ENCODE measurements at places on chromosomes 12 and 14.

DNA sequence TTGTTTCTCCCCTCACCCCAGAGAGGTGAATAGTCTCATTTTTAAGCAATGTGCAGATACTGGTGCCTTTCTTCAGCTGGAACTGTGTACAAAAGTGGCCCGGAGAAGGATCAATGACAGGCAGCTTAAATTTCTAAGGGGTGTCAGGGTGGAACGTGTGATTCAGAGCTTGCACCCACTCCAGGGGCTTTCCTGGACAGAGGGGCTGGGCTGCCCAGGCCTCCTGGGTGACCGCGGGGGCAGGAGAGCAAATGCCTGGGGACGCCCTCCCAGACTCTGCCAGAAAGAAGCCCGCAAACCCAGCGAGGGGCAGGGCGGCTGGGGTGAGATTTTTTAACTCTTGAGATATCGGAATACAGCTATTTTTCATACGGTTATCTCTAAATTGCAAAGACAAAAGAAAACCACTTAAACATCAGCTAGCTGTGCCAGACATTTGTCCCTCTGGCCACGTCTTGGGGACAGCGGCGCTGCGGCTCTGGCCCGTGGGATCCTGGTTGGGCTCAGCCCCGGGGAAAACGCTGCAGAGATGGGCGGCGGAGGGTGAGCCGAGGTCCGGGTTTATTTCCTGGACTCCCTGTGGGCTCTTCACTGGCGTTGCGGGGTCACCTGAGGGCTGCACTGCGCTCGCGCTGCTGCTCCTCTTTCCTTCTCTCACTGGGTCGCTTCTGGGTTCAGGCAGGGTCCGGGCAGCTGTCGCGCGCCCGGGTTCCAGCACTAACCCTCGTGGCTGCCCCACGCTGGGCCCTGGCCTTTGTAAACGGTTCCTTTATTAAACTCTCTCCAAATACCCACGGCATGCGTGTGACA lies 35.8 kb downstream of the NFKBIA start:
- DNase-seq: no peak

DNA sequence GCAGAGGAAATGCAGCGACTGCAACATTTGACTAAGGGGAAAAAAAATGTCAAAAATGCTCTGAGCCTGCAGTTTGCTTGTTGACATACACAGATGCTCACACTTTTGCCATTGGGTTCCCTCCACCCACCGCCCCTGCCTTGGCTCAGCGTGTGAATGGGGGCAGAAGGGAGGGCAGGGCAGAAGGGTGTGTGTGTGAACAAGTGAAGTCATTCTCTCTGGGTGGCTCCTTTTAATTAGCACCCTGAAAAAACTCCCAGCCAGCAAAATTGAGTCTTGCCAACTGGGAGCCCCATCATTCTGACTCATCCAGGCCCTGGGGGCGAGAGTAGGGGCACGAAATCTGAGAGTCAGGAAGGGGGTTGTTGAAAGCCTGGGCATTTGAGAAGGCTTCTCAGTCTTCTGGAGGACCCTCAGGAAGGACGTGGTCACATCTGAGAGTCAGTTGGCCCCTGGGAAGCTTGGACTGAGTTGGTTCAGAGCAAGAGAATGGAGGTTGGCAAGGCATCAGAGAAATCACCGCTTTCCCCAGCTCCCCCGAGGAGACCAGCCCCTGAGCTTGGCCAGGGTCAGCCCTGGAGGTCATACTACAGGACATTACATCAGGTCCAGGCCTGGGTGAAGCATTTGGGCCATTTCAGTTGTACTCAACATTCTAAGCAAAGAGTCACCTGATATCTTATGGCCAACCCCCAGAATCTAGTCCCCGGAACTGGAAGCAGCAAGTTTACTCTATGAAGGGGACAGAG lies 22.7 kb upstream of the KRT78 start:
- DNase-seq: no peak

GRCh38 chr14:22908601-22909000 lies 10.3 kb downstream of the RBM23 start:
- no peak for DNase-seq

DNA sequence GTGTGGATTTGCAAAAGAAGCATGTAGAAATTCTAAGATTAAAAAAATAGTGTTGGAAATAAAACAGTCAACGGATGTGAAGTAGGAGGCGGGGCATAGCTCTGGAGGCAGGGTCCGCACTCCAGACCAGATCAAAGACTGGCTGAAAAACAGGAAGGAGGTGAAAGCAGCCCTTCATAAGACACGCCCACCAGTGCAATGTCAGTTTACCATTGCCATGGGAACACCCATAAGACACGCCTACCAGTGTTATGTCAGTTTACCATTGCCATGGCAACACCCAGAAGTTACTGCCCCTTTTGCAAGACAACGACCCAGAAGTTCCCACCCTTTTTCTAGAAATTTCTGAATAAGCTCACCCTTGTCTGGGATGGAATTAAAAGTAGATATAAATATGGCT lies 87.1 kb downstream of the FZD10 start:
- no peak for DNase-seq

- DNase-seq: no peak
These were observed 1.6 kb downstream of the FICD start for GRCh38 chr12:108516511-108517275.

- no peak for DNase-seq
These were observed 264.2 kb downstream of the GPHN start for GRCh38 chr14:66772146-66772545.

DNA sequence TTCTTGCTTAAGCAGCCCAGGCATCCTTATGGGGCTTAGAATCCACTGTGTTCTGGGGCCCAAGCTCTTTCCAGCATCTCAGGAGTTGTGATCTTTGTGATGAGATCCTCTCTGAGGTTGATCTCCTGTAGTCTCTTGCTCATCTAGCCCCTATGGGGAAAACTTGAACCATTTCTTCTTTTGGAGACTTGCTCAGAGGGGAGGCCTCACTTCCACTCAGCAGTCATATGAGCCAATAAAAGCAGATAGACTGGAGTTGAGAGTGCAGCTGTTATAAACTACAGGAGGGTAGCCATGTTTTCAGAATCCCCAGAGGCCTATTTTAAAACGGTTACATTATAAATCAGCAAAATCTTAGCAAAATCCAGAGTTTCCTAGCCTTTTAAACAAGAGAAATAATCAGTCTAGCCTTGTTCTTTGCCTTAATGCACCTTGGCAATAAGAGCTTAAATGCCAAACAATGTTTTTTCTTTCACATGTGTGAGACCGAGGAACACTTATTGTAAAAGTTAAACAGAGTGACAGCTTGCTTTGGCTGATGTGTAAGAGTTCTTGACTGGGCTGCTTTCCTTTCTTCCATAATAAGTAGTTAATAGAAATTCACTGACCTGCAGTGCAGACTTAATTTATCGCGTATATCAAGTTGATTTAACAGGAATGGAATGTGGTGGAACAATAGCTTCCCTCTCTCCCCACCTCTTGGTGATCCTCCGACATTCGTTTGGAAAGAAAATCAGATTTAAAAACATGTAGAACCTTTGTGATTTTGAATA lies 168.3 kb downstream of the NEDD1 start:
- DNase-seq: no peak

DNA sequence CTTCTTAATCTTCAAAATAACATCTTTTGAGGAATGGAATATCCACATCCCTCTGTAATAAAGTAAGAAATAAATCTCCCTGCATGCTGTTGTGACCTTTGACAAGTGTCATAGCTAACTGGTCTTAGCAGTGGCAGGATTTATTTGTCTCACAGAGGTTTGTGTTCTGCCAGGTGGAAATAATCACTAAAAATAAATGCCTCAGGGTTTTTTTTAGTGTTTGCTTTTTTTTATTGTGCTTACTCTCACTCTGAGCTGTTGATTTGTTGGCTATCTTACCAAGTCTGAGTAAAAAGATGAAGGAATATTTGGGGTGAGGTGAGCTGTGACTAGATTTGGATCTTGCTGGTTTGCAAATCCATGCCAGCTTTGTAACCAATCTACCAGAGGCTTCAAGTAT lies 285.4 kb downstream of the ALG10B start:
- DNase-seq: no peak

DNA sequence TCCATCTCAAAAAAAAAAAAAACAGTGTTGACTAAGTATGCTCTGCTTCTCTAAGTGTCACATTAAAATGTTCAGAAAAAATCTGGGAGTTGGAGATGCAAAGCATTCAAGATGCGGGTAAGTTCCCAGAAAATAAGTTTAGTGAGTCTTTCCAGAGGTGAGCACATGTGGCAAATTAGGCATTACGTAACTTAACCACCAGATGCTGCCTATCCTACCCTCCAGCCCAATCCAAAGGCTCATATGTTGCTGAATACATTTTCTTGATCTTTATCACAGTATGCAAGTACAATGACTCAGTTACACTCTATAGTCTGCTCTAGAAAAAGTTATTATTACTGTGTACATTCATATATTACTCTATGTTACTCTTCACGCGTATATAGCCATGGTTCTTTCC lies 3.6 kb downstream of the SLC2A14 start:
- DNase-seq: no peak

- no peak for DNase-seq
These were observed 220.3 kb upstream of the FKBP4 start for GRCh38 chr12:2574355-2574935.

DNA sequence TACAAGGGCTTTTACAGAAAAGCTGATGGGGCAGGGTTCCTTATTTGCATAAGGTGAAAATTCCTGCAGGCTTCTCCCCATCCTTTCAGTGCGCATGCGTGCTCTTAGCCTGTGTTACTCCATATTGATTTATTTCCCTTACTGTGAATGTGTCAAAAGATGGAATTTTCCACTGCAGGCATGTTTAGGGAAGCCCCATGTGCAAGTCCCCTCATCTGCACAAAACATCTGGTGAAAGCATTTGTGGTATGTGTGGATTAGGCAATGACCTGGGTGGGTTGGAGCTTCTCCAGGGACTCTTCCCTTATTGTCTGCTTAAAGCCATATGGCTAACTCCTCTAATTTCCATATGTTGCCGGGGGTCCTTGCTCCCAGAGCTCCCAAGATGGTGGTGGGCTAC lies 912.7 kb upstream of the LRFN5 start:
- DNase-seq: no peak

DNA sequence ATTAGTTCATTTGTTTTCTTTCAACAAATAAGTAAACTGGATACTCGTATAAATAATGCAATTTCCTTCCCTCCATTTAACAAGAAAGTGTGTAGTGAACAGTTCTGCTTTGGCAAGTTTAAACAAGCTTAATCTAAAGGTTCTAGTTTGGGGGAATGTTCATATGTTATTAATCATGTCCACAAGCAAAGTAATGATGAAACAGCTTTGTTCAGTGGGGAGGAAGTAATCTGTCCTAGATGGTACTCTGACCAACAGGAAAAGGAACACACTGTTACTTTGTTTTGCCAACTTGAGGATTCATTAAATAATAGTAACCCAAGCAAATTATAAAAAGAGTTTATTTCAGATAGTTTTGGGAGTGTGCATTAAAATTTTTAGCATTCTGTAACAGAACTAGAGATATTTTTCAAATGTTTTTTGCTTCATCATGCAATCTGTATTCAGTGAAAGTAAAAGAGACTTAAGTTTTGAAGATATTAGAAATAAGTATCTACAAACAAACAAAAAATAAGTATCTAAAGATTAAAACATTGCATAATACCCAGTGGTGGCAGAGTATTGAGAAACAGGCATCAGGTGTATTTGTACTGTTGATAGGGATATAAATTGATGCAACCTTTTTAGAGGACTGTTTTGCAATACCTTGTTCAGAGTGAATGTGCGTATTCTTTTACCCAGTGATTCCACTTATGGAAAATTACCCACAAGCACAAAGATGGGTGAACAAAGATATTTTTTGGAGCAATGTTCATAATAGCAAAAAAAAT lies 61.1 kb downstream of the RAB35 start:
- no peak for DNase-seq

GRCh38 chr12:123905319-123905925 lies 67.2 kb downstream of the CCDC92 start:
- DNase-seq: peak; percentile 34

DNA sequence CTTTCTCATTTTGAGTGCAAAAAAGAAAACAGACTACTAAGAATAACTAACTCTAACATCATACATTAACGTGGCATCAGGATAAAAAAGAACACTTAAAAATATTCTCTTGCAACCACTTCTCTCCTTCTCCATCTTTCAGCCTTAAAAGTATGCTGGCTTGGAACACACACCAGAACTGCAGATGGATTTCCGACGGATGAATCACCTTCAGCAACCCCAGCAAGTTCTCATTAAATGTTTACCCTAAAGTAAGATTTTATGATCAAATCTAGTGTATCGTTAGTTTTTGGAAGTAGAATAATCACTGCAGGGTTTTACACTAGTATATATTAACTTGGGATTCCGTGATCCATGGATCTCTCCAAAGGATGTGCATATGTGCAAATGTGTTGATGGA lies 1.2 kb downstream of the NEK9 start:
- no peak for DNase-seq

GRCh38 chr12:64125913-64126312 lies 96.2 kb downstream of the KICS2 start:
- no peak for DNase-seq

GRCh38 chr12:4080213-4080612 lies 193.3 kb upstream of the CCND2 start:
- DNase-seq: no peak

GRCh38 chr12:69816082-69816481 lies 8.9 kb upstream of the MYRFL start:
- DNase-seq: no peak

- no peak for DNase-seq
These were observed 203.9 kb upstream of the C14orf180 start for GRCh38 chr14:104375551-104376201.

DNA sequence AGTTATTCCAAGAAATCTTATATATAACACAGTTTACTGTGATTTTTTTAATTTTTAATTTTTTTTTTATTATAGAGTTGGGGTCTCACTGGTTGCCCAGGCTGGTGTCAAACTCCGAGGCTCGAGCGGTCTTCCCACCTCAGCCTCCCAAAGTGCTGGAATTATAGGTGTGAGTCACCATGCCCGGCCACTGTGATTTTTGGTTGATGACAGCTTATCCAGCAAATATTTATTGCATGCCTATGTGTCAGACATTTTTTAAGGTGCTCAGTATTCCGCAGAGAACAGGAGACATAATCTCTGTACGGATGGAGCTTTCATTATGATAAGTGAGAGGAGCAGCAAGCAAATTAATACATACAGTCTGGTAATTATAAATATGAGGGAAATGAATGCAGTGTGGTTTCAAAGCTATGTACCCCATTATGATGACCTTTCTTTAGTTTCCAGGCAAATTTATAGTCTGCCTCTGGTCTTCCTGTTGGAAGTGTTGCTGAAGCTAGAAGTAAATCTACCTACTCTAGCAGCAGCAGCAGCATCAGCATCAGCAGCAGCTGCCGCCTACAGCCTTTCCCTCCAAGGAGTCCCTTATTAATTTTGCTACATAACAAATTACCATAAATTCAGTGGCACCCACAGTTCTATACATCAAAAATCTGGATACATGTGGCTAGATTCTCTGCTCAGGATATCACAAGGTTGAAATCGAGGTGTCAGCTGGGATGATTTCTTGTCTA lies 32.3 kb downstream of the FRS2 start:
- DNase-seq: no peak

DNA sequence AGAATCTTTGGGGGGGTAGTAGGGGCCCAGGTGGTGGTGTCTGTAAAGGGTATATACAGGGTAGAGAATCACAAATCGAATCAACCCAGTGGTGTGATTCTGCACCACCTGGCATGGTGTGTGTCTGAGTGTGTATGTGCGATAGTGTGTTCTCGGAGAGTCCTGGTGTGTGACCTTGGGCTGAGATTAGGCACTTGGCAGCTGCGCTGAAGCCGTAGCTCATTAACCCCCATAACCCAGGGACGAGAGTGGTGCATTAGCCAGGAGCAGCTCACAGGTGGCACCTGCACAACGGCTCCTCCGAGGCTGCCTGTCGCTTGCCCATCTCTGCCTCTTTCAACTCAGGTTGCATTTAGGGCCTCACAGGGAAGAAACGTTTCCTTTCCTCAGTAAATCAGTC lies 15.6 kb upstream of the TESC start:
- DNase-seq: no peak

All from activated CD4-positive, CD25-positive, alpha-beta regulatory T cell (primary cell).